ENCODE measurements at places on chromosomes 11 and 22. TPM values are rescaled to one million over a fixed set of nuclear protein-coding genes. Genes with fewer than 3 reads are reported as not detected.

Gene MMP27
- total RNA-seq = not detected

Gene ALKBH8
- total RNA-seq = 6.2 TPM

Gene RFPL2
- not detected for total RNA-seq

Gene JHY
- 12.7 TPM for total RNA-seq

Gene MPPED1
- not detected for total RNA-seq

Gene HORMAD2
- total RNA-seq = under 0.01 TPM

Gene APOBEC3A
- not detected for total RNA-seq

Gene FXYD6
- not detected for total RNA-seq

Gene HTR3B
- not detected for total RNA-seq

Gene CST6
- total RNA-seq = 2.9 TPM

Gene TMEM138
- 41.3 TPM for total RNA-seq

Gene JAML
- not detected for total RNA-seq

Gene XKR3
- total RNA-seq = not detected

Gene WEE1
- 32.2 TPM for total RNA-seq

Gene LRRC32
- total RNA-seq = 37.6 TPM

Gene SERPING1
- 47.7 TPM for total RNA-seq

Gene MRGPRX3
- not detected for total RNA-seq

Gene PKNOX2
- 1.2 TPM for total RNA-seq

Gene TM7SF2
- 10.1 TPM for total RNA-seq

Gene RHOD
- 27.5 TPM for total RNA-seq

Gene USH1C
- total RNA-seq = not detected

Gene OR8G1
- total RNA-seq = not detected

Gene KRTAP5-7
- 0.59 TPM for total RNA-seq

Gene INS
- total RNA-seq = not detected

Gene TRAF6
- total RNA-seq = 12.1 TPM

Gene UCP3
- total RNA-seq = 0.59 TPM

Gene MDK
- 27.7 TPM for total RNA-seq

Gene ARCN1
- 162 TPM for total RNA-seq

Gene ART1
- not detected for total RNA-seq

Gene MRGPRX4
- not detected for total RNA-seq

Gene CARD16
- total RNA-seq = 2.9 TPM

Gene MMP13
- 2.5 TPM for total RNA-seq

Gene OR5L1
- total RNA-seq = not detected

Gene PRDX5
- total RNA-seq = 238 TPM

Gene TRIM22
- total RNA-seq = 185 TPM

Gene IL17REL
- total RNA-seq = not detected

Gene CSNK2A3
- 2.1 TPM for total RNA-seq

Gene SLC22A12
- not detected for total RNA-seq

Gene RFPL3
- total RNA-seq = not detected

Gene APOL6
- 40.7 TPM for total RNA-seq

Gene SLC17A6
- not detected for total RNA-seq

All from osteoblast (primary cell).